ENCODE measurements at places on chromosomes 13 and 19.

DNA sequence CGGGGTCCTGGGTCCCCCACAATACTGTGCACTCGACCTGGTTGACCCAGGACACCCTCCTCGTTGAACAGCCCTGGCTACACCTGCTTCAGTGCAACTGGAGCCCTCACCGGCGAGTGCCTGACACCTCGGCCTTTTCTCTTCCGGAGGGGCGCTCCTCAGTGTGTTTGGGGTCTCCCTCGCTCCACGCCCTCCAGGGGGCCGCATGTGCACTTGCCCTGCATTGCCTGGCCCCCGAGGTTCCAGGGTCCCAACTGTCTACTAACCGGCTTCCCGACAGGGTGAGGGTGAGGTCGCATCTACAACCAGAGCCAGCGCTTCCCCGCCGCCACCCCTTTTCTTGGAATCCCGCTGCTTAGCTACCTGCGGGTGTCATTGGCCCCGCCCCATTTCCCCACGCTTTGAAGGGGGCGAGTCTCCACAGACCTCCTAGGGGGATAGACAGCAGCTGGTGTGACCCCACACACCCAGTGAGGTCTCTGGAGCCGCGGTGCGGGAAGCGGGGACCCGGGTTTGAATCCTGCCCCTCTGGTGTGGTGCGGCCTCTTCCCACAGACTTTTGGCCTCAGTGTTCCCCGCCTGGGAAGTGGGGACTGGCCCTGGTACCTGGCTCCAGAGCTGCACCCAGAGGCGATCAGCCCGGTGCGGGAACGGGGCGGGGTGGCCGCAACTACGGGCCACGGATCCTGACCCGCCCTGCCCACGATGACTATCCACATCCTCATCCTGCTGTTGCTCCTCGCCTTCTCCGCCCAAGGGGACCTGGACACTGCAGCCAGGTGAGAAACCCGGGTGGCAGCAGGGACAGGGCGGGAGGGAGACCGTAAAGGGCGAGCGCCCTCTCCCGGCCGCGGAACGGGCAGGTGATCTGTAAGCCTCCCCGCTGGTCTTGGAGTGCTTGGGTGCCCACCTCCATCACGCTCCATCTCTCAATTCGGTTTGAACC, at the start of gene ADM5:
Gene ADM5, plus strand, starts transcription at position 462 of the 946 bp plus-strand sequence. Its CDS starts 244 bp downstream, at position 706.
- peak; percentile 70 for DNase-seq

GRCh38 chr19:3563709-3564524, 6.5 kb upstream of the MFSD12 start:
- DNase-seq: peak; percentile 11

GRCh38 chr19:6041991-6042481, 64.1 kb upstream of the RANBP3 start:
- no peak for DNase-seq

DNA sequence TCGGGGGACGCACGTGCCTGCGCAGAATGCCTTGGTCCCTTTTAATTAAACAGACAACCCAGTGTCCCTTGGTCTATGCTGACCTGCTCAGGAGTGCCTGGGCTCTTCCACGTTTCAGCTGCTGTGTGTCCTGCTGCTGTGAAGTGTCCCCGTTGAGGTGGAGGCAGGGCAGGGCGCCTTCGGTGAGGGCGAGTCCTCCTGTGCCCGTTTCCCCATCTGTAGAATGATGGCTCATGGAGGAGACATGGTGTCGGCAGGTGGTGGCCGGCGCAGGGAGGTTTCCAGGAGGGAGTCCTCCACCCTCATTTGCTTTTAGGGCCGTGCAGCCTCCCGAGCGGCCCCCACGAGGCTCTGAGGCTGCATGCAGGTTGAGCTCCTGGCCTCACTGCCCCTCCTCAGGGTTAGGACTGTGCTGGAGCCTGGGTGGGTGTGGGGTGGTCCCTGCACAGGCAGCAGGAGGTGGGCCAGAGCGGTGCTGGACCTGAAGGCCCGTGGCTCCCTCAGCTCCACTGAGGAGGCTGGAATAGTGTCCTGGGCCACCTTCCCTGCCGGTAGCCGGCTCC, 8.8 kb downstream of the STK11 start:
- DNase-seq: peak; percentile 49

DNA sequence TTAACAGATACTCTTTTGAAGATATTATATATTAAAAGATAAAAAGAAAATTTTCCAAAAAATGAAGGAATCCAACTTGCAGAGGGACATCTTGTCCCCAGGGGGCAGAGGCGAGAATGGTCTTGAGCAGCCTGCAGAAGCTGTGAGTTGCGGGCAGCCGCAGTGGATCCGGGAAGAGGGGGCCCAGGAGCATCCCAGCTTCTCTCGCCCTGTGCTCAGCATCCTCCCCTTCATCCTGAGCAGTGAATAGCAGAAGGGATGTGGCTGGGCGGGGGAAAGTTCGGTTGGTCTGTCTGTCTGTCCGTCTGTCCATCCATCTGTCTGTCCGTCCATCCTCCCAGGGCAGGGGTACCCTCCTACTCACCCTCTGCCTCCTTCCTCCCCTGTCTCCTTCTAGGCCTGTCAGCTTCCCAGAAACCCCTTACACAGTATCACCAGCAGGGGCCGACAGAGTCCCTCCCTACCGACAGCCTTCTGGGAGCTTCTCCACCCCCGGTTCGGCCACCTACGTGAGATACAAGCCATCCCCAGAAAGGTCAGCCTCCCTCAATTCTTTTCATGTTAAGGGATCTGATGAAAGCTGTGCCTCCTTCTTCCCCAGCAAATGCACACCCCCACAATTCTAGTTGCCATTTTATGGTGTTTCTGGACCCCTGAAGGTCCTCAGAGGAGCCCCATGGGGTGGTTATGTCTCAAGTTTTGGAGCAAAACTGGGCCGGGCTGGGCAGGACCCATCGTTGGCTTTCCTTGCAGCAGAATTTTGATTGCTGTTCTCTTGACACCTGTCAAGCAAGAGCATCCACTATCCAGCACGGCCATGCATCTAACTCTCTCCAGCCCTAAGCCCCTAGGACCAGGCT, 81.6 kb downstream of the DPF1 start:
- DNase-seq: peak; percentile 91

- no peak for DNase-seq
Measured at GRCh38 chr19:2538096-2538757, 62.3 kb downstream of the GADD45B start.

GRCh38 chr19:3509566-3509989, 3.5 kb downstream of the FZR1 start:
- peak; percentile 97 for DNase-seq

- DNase-seq: no peak
Measured at GRCh38 chr13:85277748-85278147, 521.5 kb downstream of the SLITRK6 start.
